ENCODE measurements at places on chromosomes 16 and 17. TPM values are rescaled to one million over a fixed set of nuclear protein-coding genes. Genes with fewer than 3 reads are reported as not detected.

KCNJ16 gene
- total RNA-seq: 0.86 TPM

DNA sequence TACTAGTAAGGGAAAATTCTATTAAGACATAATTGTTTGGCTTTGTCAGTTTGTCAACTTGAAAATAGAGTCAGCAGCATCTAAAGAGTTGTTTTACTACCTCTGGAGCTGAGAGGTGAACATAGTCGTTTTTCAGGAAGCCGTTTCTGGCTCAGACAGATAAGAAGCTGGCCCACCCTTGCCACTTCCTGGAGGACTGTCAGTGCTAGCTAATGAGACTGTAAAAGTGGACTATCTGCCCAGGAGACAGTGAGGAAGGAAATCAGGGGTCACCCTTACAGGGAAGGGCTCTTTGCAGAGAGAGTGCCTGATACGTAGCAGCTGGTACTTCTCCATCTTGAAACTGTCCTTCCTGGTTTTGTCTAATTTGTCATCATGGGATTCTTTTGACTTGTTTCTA is 328.7 kb downstream of the WWOX start:
- DNase-seq: no peak

DNA sequence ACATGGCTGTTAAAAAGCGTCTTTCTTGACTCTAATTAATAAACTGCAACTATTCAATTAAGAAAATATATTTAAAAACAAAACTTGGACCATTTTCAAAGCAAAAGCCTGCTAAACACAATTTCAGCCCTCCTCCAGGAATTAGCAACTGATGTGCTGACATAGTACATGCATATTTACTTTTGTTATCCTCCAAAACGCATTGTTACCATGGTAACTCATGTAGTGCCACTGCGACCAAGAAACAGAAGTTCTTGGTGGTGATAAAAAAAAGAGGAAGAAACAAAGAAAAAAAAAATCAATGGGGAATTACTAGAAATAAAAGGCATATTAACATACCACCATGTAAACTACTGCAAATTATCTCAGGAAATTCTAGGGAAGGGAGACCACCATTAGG is 793.4 kb upstream of the CDH8 start:
- no peak for DNase-seq

MT1E gene
- 179 TPM for total RNA-seq

- no peak for DNase-seq
Measured at GRCh38 chr16:85521552-85522307, 91.4 kb upstream of the GSE1 start.

CTRB1 gene
- not detected for total RNA-seq

- no peak for DNase-seq
Measured at GRCh38 chr16:67389911-67390815, 3.1 kb downstream of the TPPP3 start.

Measured in esophagus muscularis mucosa (tissue), 4 donors.